Thyroid gland (tissue), 4 donors: ENCODE measurements at places on chromosomes 4 and X. TPM values are rescaled to one million over a fixed set of nuclear protein-coding genes. Genes with fewer than 3 reads are reported as not detected.

PRDM5 gene
- total RNA-seq = 47.9 TPM

SNX12 gene
- total RNA-seq = 65.7 TPM

HPGDS gene
- total RNA-seq = not detected

PDLIM3 gene
- total RNA-seq = 124 TPM

DRD5 gene
- total RNA-seq = not detected

TLR6 gene
- 2.0 TPM for total RNA-seq

XAGE1B gene
- not detected for total RNA-seq

S100P gene
- total RNA-seq = not detected

HELQ gene
- total RNA-seq = 39.9 TPM

MAGEC2 gene
- total RNA-seq = not detected

CTPS2 gene
- total RNA-seq = 18.0 TPM

CXCR3 gene
- 0.67 TPM for total RNA-seq

CD38 gene
- total RNA-seq = 12.7 TPM

CFAP299 gene
- 1.3 TPM for total RNA-seq

CLNK gene
- total RNA-seq = not detected

FAM9C gene
- not detected for total RNA-seq

BTK gene
- total RNA-seq = 5.2 TPM

C4orf50 gene
- total RNA-seq = 0.13 TPM

C4orf51 gene
- not detected for total RNA-seq

PF4V1 gene
- not detected for total RNA-seq

AMBN gene
- not detected for total RNA-seq

STK26 gene
- total RNA-seq = 4.9 TPM
